ENCODE measurements at places on chromosomes 7 and 10. TPM values are rescaled to one million over a fixed set of nuclear protein-coding genes. Genes with fewer than 3 reads are reported as not detected.

The ERVW-1 gene
- total RNA-seq, result not detected

The SPDYE8 gene
- total RNA-seq, result not detected

The INHBA gene
- total RNA-seq, result 1.9 TPM

The MUC12 gene
- not detected for total RNA-seq

The IDI2 gene
- 0.16 TPM for total RNA-seq

The FAM107B gene
- 3.3 TPM for total RNA-seq

The OR2A1 gene
- total RNA-seq, result not detected

The IL2RA gene
- 2.3 TPM for total RNA-seq

The AIFM2 gene
- total RNA-seq, result 20.2 TPM

The C1GALT1 gene
- total RNA-seq, result 14.1 TPM

The OPN1SW gene
- total RNA-seq, result not detected

The AKR1D1 gene
- not detected for total RNA-seq

The FAM237B gene
- not detected for total RNA-seq

The GJD4 gene
- total RNA-seq, result not detected

The GLI3 gene
- 3.3 TPM for total RNA-seq

The PLCE1 gene
- total RNA-seq, result 3.3 TPM

The CDC14C gene
- total RNA-seq, result not detected

The NACAD gene
- total RNA-seq, result 4.7 TPM

The KLLN gene
- total RNA-seq, result 0.30 TPM

The CLDN4 gene
- 0.11 TPM for total RNA-seq

The SPDYE2 gene
- not detected for total RNA-seq

The RAMP3 gene
- total RNA-seq, result 31.2 TPM

The AASS gene
- 18.6 TPM for total RNA-seq
